ENCODE measurements at places on chromosomes 2 and 18.
A peak's percentile ranks its signal among the peaks of the same experiment; 100 is the strongest.

DNA sequence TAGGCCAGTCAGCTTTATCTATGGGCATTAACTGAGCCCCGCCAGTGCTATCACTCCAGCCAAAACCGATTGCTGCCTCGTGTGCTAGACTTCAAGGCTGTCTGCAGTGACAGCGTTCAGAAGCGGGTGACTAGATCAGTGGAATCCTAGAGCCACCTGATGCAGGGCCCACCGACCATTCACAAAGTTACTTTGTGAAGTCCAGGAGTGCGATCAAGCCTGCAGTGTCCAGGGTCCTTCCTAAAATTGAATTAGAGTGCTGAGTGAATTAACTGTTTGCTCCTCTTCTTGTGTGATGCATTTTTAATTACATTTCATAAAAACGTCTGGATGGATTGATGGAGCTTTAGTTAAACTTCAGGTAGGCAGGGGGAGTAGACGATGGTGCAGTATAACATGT lies 13.9 kb downstream of the PCARE start:
- no peak for DNase-seq

GRCh38 chr2:25220313-25220712 lies 51.9 kb upstream of the POMC start:
- no peak for DNase-seq

- DNase-seq: no peak
Measured at GRCh38 chr18:12474146-12474545, 66.4 kb downstream of the PRELID3A start.

GRCh38 chr18:4352746-4353551 lies 102.2 kb downstream of the DLGAP1 start:
- DNase-seq: no peak

GRCh38 chr2:239380831-239381708 lies 19.8 kb downstream of the HDAC4 start:
- DNase-seq: peak; percentile 92

Measured in inflammatory macrophage (primary cell).